ENCODE measurements at places on chromosomes 16 and 17.
A peak's percentile ranks its signal among the peaks of the same experiment; 100 is the strongest.

- peak; percentile 13 for DNase-seq
Observed at GRCh38 chr16:72467157-72467759, 295.3 kb upstream of the PMFBP1 start.

DNA sequence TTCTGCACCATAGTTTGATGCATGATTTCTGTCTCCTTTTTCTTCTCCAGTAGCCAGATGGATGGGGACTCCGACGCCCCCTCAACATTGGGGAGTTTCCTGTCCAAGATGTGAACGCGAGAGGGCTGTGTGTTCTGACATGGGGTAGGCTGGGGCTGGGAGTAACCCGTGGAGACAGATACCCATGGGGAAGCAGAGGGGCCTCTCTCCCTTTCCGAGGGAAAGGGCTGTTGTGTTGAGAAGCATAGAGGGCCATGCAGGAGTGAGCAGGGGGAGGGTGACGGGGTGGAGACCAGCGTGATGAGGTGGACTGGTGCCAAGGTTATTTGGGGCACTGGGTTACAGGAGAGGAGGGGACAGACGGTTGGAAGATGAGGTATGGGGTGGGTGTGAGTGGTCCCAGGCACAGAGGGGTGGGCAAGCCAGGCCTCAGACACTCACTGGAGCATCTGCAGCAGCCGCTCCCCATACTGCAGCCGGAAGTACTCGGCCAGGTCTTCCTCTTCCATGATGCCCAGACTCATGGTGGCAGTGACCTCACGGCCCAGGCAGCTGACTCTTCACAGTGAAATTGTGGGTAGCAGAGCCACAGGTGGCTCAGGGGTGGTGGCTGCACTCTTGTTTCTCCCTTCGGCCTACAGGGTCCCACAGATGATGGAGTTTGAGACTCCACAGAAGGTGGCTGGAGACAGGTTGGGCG, 400 bp downstream of the CCDC42 start:
- DNase-seq = no peak

GRCh38 chr16:71283612-71284011, 5.6 kb downstream of the CMTR2 start:
- no peak for DNase-seq

- DNase-seq = no peak
Observed at GRCh38 chr17:80910043-80910442, 81.6 kb upstream of the CHMP6 start.

DNA sequence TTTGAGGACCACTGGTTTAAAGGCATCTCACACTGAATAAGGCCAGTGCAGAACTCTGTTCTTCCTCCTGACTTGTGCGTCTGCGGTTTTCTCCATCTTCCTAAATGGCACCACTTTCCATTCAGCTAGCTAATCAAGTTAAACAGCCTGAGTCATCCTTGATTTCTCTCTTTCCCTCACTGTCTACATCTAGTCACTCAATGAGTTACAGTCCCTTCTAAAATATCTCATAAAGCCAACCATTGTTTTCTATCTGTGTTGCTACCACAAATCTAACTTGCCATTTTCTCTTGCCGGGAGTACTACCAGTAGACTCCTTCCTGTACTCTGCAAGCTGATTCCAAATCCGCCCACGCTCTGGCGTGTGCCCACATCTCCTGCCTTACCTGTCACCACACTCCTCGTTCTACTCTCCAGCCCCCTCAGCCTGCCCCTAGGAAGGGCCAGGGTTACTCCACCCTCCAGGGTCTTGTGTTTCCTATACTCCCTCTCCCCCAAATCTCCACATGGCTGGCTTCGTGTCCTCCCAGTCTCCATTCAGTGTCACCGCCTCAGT, 324.5 kb downstream of the SNX29 start:
- no peak for DNase-seq

GRCh38 chr17:71494062-71494855, 626.6 kb upstream of the SOX9 start:
- peak; percentile 31 for DNase-seq

DNA sequence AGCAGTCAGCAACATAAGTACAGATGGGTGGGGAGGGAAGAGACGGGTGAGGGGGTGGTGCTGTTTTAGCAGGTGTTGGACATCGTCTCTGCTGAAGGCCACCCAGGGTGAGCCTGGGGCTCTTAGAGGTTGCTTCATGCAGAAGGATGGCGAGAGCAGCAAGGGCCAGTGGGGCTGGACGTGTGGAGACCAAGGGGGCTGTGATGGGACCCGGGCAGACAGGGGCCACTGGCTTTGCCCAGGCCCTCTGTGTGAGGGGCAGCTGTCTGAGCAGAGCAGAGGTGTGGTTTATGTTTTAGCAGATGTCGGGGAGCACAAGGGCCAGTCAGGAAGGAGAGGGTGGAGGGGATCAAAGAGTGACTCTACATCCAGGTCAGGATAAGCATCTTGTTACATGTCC, 4.8 kb downstream of the NARF start:
- no peak for DNase-seq

- peak; percentile 94 for DNase-seq
Observed at GRCh38 chr16:75108792-75109731, 7.5 kb downstream of the LDHD start.

GRCh38 chr17:58667934-58668597, 23.8 kb downstream of the TEX14 start:
- DNase-seq = no peak

- DNase-seq = no peak
Observed at GRCh38 chr17:46001390-46002310, 2.6 kb downstream of the STH start.
